ENCODE measurements at places on chromosomes 3 and 15.

GRCh38 chr3:122003112-122003511, 18.9 kb downstream of the ILDR1 start:
- DNase-seq = no peak

DNA sequence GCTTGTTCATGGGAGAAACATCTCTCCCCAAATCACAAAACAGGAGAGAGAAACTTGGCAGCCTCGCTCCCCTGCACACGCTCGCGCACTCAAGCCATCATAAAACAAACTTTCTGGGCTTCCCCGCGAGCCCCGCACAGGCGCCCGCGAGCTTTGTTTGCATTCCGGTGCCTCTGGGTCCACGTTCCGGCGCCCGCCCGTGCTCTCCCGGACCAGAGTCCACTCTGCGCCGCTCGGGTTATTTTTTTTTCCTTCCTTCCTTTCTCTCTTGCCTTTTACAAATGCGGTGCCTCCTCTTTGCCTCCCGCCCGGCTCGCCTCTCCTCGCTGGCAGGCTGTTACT, 363 bp downstream of the MAGI1 start:
- DNase-seq = no peak

DNA sequence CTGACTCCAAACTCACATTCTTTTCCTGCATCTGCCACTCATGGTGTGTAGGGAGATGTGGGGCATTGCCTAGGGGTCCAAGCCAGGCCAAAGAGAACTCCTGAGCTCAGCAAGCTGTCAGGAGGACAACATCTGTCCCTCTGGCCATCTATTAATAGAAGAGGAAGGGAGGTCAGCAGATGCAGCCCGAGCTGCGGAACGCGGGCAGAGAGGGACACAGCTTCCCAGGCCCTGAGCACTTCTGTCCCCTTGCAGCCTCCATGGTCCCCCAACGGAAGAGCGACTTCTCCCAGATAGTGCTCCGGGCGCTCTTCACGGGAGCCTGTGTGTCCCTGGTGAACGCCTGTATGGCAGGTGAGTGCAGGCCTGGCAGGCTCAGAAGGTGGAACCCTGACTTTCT, 37.3 kb upstream of the PDE8A start:
- DNase-seq = no peak

- no peak for DNase-seq
Observed at GRCh38 chr3:11116336-11117059, 37.8 kb upstream of the HRH1 start.

DNA sequence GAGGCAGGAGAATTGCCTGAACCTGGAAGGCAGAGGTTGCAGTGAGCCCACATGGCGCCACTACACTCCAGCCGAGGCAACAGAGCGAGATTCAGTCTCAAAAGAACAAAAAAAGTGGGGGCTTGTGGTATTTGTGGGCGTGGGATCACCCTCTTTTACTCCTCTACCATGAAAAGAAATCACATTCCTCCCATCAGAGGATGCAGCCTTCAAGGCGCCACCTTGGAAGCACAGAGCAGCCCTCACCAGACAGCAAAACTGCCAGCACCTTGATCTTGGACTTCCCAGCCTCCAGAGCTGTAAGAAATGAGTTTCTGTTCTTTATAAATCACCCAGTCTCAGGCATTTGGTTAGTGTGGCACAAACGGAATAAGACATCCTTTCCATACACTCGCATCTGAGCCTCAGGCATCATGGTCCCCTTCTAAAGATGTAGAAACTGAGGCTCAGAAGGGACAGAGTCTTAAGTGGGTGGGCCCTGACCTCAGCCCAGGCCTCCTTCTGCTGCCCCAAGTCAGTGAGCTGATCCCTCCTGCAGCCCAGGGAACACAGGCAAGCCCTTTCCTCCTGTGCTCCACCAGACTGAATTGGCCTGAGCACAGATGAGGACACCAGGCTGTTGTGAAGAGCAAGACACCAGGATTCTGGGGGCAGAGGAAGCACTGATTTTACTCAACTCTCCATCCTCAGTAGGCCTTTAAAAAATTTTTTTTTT, 201.7 kb upstream of the LINGO1 start:
- no peak for DNase-seq

DNA sequence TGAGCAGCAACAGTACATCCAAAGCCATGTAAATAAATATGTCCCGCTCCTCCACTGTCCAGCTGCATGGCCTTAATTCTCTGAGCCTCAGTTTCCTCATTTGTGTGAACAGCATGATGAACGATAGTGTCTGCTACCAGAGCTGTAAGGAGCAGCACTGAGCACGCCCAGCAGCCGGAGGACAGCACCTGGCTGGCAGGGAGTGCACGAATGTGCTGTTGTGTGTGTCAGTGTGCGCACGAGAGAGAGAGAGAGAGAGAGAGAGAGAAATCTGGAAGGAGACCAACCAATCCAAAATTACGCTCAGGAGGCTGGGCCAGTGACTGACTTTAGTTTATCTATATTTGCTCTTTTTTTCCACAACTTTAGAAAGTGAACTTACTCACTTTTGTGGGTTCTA, 26.6 kb upstream of the PLXNA1 start:
- DNase-seq = no peak

DNA sequence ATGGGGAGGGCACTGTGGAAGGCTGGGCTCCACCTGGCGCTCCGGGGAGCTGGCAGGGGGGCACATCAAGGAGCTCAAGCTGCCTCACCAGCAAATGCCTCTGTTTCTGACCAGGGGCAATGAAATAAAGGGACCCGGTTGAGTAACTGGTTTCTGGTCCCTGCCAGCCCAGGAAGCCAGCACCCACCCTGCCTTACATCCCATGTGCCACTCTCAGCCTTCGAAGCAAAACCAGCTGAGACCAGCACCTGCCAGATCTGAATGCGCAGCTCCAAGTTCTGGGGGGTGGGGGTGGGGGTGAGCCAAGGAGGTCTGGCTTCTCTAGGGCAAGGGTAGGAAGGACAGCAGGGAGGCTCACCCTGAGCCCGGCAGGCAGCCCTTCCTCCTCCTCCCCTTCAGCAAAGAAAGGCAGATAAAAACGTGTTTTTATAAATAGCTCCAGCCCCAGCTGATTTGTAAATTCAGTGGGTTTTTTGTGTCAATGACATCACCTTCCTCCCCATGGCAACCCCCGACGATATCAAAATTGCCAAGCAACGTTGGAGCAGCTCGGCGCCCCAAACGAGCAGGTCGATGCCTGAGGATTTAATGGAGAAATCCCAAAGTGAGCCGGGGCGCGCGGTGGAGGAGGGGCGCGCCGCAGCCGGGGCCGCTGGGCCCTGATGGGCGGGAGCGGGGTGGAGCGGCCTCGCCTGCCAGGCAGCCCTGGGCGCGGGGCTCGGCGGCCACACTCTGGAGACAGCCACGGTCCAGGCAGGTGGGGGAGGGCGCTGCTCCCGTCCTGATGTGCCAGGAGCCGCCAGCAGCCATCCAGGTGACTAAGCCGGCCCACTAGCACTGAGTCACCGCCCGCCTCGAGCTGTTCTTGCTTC, at the start of gene PAK6:
Gene PAK6, plus strand, starts transcription at position 532 of the 872 bp plus-strand sequence. CDS start 25,723 bp downstream, outside the sequence.
- no peak for DNase-seq

- DNase-seq = no peak
Observed at GRCh38 chr3:66717806-66718205, 217.0 kb upstream of the LRIG1 start.

DNA sequence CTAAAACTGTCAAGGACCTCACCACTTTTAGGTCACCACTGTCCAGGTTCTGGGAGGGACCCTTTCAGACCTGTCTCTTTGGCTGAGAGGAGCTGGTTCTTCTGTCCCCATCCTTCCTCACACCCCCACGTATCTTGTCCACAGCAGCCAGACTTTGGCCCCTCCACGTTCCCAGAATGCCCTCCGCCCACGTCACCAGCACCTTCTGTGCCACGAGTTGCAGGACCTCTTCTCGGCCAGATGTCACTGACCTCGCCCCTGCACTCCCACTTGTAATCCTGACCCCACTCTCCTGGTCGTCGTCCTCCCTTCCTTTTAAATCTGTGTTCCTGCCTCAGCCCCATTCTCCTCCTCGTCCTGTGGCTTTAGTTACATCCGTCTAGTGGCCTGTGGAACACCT, 22.6 kb upstream of the SEC13 start:
- no peak for DNase-seq

DNA sequence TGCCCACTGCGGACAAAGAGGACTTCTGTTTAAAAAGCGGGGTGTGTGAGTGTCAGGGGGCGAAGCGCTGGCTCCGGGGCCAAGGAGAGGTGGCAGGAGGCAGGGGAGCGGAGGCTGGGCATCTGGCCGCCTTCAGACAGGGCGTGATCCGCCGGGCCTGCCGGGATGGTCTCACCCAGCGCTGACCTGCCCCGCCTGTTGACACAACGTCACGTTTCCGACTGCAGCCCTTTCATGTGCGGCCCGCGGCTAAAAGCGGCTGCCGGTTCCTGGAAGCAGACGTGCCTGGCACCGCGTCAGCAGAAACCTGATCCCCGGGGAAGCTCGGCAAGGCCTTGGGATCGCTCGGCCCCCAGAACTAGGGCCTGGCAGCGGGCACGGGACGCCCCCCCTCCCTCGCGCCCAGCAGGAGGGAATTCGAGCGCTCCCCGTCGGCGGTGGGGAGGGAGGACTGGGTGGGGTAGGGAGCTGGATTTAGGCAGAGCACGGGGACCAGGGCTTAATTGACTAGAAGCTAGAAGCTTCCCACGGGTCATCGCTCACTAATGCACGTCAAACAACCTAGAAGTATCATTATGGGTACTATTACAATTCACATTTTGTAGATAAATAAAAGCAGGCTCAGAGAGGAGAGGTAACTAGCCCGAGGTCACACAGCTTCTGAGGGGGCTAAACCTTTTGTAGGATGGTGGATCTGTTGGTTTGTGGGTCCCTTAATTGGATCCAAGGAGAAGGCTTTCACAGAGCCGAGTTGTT, 7.7 kb downstream of the BHLHE40 start:
- DNase-seq = peak; percentile 96

DNA sequence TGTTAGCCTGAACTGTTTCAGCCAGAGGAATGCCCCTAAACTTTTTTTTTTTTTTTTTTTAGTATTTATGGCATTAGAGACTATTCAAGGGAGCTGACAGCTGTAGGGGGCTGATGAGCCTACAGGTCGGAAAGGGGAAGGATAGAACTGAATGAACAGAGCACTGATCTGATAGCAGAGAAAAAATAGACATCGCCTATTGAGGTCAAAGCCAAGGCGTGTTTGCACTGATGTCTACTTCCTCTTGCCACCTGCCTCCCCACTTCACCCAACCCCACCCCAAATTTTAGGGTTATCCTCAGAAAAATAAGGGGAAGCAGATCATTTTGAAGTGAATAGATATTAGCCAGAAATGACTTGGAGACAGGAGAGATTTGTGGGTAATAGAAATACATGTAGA, 3.0 kb upstream of the ZMAT3 start:
- no peak for DNase-seq

- DNase-seq = no peak
Observed at GRCh38 chr3:112319516-112320276, 13.3 kb upstream of the CD200 start.

- DNase-seq = no peak
Observed at GRCh38 chr3:25007974-25008658, 419.9 kb upstream of the RARB start.

DNA sequence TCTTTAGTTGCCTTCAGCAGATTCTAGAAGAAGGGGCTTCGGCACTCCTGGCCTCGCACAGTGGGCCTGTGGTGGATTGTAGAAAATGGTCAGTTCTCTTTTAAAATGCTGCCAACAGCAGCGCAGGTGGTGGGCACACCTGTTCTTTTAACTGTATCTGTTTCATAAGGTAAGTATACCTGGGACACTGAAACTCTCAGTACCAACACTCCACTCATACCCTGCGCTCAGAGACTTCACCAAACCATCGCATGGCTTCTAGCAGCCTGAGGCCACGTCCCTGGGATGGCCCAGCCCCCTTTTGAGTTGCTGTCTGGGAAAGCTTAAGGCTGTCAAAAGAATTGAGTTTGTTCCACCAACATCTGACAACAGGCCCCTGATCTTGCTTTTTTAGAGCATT, 56.7 kb upstream of the MCF2L2 start:
- no peak for DNase-seq

DNA sequence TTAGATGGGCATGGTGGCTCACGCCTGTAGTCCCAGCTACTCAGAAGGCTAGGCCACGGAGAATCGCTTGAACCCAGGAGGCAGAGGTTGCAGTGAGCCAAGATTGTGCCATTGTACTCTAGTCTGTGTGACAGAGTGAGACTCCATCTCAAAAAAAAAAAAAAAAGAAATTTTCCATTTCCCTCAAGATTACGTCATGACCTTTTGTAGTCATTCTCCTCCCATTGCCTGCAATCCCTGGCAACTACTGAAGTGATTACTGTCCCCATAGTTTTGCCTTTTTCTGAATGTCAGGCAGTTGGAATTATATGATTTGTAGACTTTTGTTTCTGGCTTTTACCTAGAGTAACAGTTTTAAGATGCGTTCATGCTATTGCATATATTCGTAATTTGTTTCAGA, 28.0 kb downstream of the WDR76 start:
- no peak for DNase-seq

GRCh38 chr3:193897288-193897687, 238.7 kb upstream of the HES1 start:
- no peak for DNase-seq

DNA sequence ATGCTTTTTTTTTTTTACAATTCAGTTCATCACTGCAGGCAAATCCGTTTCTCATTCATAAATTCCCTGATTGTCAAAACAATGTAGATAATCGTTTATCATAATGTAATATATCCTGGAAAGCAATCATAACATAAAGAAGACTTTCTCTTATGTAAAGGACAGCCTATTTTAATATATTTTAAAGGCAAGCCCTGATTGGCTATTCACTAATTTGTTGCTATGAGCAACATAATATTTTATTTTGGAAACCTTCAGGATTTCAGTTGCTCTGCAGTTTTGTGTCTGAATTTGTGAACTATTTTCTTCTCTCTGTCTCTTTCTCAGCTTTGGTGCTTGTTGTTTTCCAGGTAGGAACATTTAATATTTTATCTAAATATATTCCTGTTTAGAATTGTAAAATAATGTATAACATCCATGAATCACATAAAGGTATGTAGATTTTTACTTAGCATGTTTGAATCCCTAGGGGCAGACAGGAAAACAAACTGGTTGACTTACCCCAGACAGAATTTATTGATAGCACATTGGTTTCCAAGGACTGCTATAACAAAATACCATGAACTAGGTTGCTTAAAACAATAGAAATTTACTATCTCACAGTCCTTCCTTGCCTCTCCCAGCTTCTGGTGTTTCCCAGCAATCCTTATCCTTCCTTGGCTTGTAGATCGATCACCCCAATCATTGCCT, 253.5 kb downstream of the CDIN1 start:
- DNase-seq = no peak

GRCh38 chr3:58588030-58588614, 10.9 kb upstream of the FAM107A start:
- no peak for DNase-seq

DNA sequence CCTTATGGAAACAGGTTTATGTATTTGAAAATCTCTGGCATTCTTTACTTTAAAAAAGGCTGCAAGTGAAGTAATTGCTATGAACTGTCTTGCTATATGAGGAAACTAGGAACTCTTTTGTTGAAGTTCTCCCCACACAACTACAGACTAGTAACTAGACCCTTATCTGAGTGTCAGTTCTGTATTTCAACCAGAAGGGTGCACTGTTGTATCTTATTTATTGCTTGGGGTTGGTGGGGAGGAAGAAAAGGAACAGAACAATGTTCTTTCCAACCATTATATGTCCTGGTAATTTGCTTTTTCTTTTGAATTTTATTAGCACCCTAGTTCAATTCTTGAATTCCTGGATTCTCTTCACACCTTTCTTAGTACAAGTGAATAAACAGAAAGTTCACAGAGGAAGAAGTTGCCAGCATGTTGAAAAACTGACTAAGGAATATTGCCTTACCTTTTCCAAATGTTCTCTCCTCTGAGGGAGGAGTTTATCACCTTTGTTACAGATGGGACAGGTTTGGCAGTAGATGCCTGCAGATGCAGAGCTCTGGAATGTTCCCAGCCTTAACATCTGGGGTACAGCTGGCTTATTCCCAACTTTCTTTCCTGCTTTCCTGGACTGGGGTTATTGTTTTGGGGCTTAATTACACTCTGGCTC, 162.4 kb upstream of the CFAP20DC start:
- no peak for DNase-seq

Measured in brain pericyte (primary cell).